ENCODE measurements at places on chromosomes 4 and X.

- no peak for DNase-seq
Observed at GRCh38 chr4:149881744-149882143, 66.1 kb upstream of the IQCM start.

DNA sequence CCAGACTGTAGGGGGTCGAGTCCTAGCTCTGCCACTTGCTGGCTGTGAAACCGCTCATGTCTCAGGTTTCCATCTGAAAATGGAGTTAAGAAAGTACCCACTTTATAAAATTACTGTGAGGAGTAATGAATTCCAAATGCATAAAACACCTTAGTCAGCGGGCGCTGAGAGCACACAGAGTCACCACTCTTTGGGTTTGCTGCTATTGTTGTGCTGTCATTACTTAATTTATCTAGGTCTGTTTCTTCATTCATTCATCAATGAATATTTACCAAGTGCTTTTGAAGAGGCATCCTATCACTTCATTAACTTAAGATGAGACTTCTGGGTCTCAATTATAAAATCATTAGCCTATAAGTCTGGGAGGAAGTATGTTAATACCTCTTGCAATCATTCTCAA is 317.3 kb downstream of the FBXW7 start:
- DNase-seq = no peak

DNA sequence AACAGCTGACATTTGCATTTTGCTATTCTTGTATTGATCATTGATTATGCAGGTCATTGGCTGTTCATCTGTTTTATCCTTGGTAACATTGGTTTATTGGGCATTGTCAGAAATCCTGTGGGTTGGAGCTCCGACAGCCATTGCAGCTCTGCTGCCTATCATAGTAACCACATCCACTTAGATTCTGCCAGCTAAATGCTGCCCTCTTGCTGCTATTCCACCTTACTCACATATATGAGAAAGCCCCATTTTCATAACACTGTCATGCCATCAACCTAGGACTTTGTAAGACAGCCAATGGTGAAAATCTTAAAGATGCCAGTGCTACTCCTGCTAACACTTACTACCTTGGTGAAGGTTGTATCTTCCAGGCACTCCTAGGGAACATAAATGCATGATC is 187.3 kb upstream of the CXCL13 start:
- no peak for DNase-seq

- no peak for DNase-seq
Observed at GRCh38 chr4:159443975-159444374, 341.1 kb downstream of the RAPGEF2 start.

GRCh38 chrX:38086451-38087215 is 80.3 kb downstream of the SYTL5 start:
- no peak for DNase-seq

- DNase-seq = no peak
Observed at GRCh38 chr4:8198206-8198905, 734 bp upstream of the SH3TC1 start.

DNA sequence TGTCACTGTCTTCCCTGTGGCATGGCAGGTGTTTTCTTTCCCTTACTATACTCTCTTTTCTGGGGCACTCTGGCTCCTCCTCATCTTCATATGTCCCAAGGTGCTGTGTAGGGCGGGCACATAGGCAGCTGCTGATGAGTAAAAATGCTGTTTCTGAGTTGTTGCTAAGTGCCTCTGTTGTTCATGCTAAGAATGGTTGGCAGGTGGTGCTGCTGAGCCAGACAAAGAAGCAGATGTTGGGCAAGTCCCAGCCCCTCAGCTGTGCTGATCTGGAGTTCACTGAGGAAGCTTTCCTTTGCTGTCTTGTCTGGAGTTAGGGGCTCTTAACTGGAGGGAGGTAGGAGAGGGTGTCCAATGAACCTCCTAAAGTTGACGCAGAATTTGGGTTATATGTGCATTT is 40.6 kb downstream of the HADH start:
- DNase-seq = peak; percentile 24

- DNase-seq = no peak
Observed at GRCh38 chr4:86038037-86038436, 321.8 kb downstream of the MAPK10 start.

Data from NCI-H748 treated with DMSO at 0.1 percent for 48 hours (cell line).